Fibroblast of villous mesenchyme (primary cell): ENCODE measurements at places on chromosomes 7 and 10. TPM values are rescaled to one million over a fixed set of nuclear protein-coding genes. Genes with fewer than 3 reads are reported as not detected.

HOXA10 gene
- total RNA-seq = 39.0 and 47.1 TPM in 2 replicates

CDHR1 gene
- under 0.01 and 0.43 TPM in 2 replicates for total RNA-seq

RSPH10B2 gene
- 0.32 and 0.43 TPM in 2 replicates for total RNA-seq

NDUFB8 gene
- 109 and 162 TPM in 2 replicates for total RNA-seq

GNG11 gene
- 67.4 and 83.1 TPM in 2 replicates for total RNA-seq

ARHGAP22 gene
- total RNA-seq = 22.9 and 31.6 TPM in 2 replicates

TMEM270 gene
- total RNA-seq = not detected in 2 replicates

MYL10 gene
- total RNA-seq = not detected in 2 replicates

SYNPO2L gene
- 0.43 and 0.64 TPM in 2 replicates for total RNA-seq
